ENCODE measurements at places on chromosomes 2 and 18. TPM values are rescaled to one million over a fixed set of nuclear protein-coding genes. Genes with fewer than 3 reads are reported as not detected.

The GREB1 gene
- total RNA-seq, result 0.35 TPM

The LONRF2 gene
- total RNA-seq, result not detected

The LCT gene
- total RNA-seq, result not detected

DNA sequence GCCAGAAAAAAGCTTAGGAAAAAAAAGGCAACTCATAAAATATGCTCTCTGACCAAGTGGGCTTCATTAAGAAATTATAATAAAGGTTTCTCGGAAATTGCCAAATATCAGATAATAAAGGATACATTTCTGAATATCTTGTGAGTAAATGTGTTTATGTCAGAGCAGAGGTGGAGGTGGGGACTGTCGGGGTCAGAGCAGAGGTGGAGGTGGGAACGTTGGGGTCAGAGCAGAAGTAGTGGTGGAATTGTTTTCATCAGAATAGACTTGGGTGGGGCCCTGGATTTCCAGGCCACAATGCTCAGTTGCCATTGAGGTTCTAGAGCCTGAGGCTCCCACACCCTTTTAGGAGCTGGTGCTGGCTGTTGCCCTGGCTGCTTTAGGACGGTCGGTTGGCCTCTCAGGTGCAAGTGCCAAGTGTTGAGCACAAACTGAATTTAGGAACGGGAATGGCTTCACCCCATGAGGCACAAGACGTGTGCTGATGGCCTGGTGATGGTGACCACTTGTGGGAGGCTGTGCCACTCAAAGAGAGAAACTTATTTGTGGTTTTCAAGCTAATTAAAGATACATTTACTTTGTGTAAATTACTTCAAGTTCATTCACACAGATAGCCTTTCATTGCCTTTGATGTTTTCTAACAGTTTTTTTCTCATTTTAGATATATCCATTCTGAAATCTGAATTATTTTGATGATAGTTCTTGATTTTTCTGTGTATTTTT, 131.5 kb downstream of the ATP9B start:
- H3K4me3 ChIP-seq, result no peak overlapping the region
- peak; percentile 4 for DNase-seq
- no peak overlapping the region for H3K27ac ChIP-seq
- H3K4me1 ChIP-seq, result no peaks in the 10 kb centered on the region

- DNase-seq, result no peak
- H3K36me3 ChIP-seq, result no peaks in the 10 kb centered on the region
- H3K27ac ChIP-seq, result no peak overlapping the region
- H3K4me3 ChIP-seq, result no peak overlapping the region
These were observed 101.9 kb upstream of the NRP2 start for GRCh38 chr2:205580212-205580987.

GRCh38 chr2:196961889-196962288, 35.4 kb upstream of the PGAP1 start:
- no peaks in the 10 kb centered on the region for H3K27me3 ChIP-seq
- H3K4me1 ChIP-seq, result no peaks in the 10 kb centered on the region
- H3K36me3 ChIP-seq, result no peaks in the 10 kb centered on the region
- H3K27ac ChIP-seq, result no peak overlapping the region

DNA sequence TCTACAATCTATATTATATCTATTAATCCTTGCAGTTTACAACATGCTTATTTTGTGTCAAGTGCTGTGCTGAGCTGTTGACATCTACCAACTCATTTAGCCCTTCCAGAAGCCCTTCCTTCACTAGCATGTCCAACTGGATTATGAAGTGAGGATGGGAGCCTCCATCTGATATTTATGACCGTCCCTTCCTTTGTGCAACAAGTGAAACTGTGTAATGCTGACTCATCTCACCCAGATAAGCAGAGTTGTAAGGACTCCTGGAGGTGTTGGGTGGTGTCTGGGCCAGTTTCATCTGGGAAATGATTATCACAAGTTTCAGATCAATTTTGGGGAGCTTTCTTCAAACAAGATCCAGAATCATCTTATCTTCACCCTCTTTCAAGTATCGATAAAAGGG, 156.6 kb upstream of the ETAA1 start:
- H3K27ac ChIP-seq, result no peak overlapping the region
- no peaks in the 10 kb centered on the region for H3K36me3 ChIP-seq
- DNase-seq, result no peak
- no peaks in the 10 kb centered on the region for H3K4me1 ChIP-seq

DNA sequence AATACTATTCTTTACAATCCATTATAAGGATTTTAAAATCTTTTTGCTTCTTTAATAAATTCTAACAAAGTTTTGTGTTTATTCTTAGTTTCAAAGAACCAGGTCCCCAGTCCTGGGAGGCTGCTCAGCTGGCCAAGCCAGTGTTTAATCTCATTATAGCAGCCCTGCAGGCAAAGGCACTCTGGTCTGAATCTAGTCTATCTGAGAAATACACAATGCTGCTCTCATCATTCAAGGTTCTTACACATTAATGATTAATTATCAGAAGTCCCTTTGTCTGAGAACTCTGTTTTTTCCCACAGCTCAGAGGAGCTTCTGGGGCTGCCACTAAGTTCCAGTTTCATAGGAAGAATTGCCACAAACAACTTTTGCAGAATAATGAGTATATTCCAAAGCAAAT, 27.7 kb downstream of the KCTD18 start:
- no peak overlapping the region for H3K27ac ChIP-seq
- H3K4me1 ChIP-seq, result peaks cover 4% of the 10 kb centered on the region
- H3K36me3 ChIP-seq, result no peaks in the 10 kb centered on the region
- no peak overlapping the region for H3K4me3 ChIP-seq
- no peaks in the 10 kb centered on the region for H3K27me3 ChIP-seq

DNA sequence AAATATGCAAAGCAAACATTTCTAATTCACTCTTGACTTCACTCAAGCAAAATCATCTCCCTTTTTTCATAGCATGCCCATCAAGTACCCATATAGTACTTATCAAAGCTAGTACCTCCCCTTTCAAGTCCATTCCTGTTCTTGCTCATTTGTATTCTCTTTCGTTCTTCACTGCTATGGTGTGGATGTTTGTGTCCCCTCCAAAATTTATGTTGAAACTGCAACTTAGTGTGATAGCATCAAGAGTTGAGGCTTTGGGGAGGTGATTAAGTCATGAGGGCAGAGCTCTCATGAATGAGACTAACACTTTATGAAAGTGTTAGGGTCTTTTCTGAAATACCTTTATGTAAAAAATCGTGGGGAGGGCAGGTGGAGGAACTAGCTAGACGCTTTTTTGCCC, 52.9 kb downstream of the RNU4ATAC start:
- no peak overlapping the region for H3K27ac ChIP-seq
- no peaks in the 10 kb centered on the region for H3K4me1 ChIP-seq
- H3K4me3 ChIP-seq, result no peak overlapping the region
- H3K36me3 ChIP-seq, result no peaks in the 10 kb centered on the region
- no peak for DNase-seq
